CD8-positive, alpha-beta memory T cell (primary cell): ENCODE measurements at places on chromosomes 12 and 14. TPM values are rescaled to one million over a fixed set of nuclear protein-coding genes. Genes with fewer than 3 reads are reported as not detected.

NCKAP5L gene
- 4.8 TPM for total RNA-seq

CATSPERB gene
- total RNA-seq, result 0.20 TPM

RASSF9 gene
- not detected for total RNA-seq

DCN gene
- total RNA-seq, result not detected

DNA sequence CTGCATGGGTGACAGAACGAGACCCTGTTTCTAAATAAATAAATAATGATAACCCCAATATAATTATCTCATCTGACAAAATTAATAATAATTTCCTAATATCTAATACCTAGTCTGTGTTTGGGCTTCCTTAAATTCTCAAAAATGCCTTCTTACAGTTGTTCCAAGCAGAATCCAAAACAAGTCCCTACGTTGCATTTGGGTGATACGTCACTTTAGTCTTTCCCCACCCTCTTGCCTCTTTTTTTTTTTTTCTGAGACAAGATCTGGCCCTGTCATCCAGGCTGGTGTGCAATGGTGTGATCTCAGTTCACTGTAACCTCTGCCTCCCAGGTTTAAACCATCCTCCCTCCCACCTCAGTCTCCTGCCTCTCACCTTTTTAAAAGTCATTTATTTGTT, 26.7 kb downstream of the VEZT start:
- H3K36me3 ChIP-seq, result no peaks in the 10 kb centered on the region
- H3K4me1 ChIP-seq, result no peaks in the 10 kb centered on the region
- no peak for DNase-seq
- H3K4me3 ChIP-seq, result no peak overlapping the region
- H3K27ac ChIP-seq, result no peak overlapping the region
